ENCODE measurements at places on chromosomes 2 and 18. TPM values are rescaled to one million over a fixed set of nuclear protein-coding genes. Genes with fewer than 3 reads are reported as not detected.

The SLC4A1AP gene
- total RNA-seq = 20.6 TPM

The KCNS3 gene
- 4.5 TPM for total RNA-seq

The ICA1L gene
- total RNA-seq = 4.6 TPM

The SAG gene
- total RNA-seq = not detected

The CNRIP1 gene
- 12.5 TPM for total RNA-seq

The ONECUT2 gene
- total RNA-seq = 0.03 TPM

The GALR1 gene
- total RNA-seq = not detected

The BOLL gene
- not detected for total RNA-seq

The CSRNP3 gene
- total RNA-seq = 5.1 TPM

The KCTD1 gene
- 15.4 TPM for total RNA-seq

The KIF3C gene
- 3.1 TPM for total RNA-seq

The CDH2 gene
- 293 TPM for total RNA-seq

The CD207 gene
- total RNA-seq = 0.41 TPM

The KCNK3 gene
- 4.5 TPM for total RNA-seq

The WDR35 gene
- total RNA-seq = 4.1 TPM

The KIF1A gene
- total RNA-seq = 1.5 TPM

The AGXT gene
- not detected for total RNA-seq

The POTEI gene
- not detected for total RNA-seq

The FAM110C gene
- 2.9 TPM for total RNA-seq

The QPCT gene
- total RNA-seq = 1.7 TPM

The ANTXR1 gene
- total RNA-seq = 31.9 TPM

The LOXHD1 gene
- 0.35 TPM for total RNA-seq

The GNLY gene
- 3.4 TPM for total RNA-seq

The CYS1 gene
- 3.2 TPM for total RNA-seq

The AMER3 gene
- total RNA-seq = not detected

The ST6GAL2 gene
- 0.38 TPM for total RNA-seq

The ESPNL gene
- total RNA-seq = not detected

The NOSTRIN gene
- 16.9 TPM for total RNA-seq

The DHRS9 gene
- 0.81 TPM for total RNA-seq

The ANKRD30B gene
- not detected for total RNA-seq

The CTDSP1 gene
- 101 TPM for total RNA-seq

The ZNF638 gene
- 91.9 TPM for total RNA-seq

The NFATC1 gene
- 18.5 TPM for total RNA-seq

The DUSP19 gene
- total RNA-seq = 12.1 TPM

The SERPINB4 gene
- not detected for total RNA-seq

The TTN gene
- 3,032 TPM for total RNA-seq

The MAP3K19 gene
- total RNA-seq = not detected

The WDR12 gene
- total RNA-seq = 54.1 TPM

The ROCK1 gene
- 32.8 TPM for total RNA-seq

The KLHL41 gene
- total RNA-seq = 159 TPM

The CHRNG gene
- total RNA-seq = not detected

The TBR1 gene
- not detected for total RNA-seq

The NEB gene
- 0.87 TPM for total RNA-seq

Data from Right ventricle myocardium inferior (tissue), 1 donor.